ENCODE measurements at places on chromosomes 6 and 20.

- DNase-seq: no peak
Observed at GRCh38 chr6:71529769-71530168, 241.2 kb downstream of the OGFRL1 start.

GRCh38 chr6:143948208-143948607 is 59.9 kb downstream of the PLAGL1 start:
- no peak for DNase-seq

- DNase-seq: no peak
Observed at GRCh38 chr20:44730441-44730840, 15.2 kb upstream of the KCNK15 start.

GRCh38 chr6:35728683-35729678 is 7.9 kb upstream of the ARMC12 start:
- DNase-seq: no peak

DNA sequence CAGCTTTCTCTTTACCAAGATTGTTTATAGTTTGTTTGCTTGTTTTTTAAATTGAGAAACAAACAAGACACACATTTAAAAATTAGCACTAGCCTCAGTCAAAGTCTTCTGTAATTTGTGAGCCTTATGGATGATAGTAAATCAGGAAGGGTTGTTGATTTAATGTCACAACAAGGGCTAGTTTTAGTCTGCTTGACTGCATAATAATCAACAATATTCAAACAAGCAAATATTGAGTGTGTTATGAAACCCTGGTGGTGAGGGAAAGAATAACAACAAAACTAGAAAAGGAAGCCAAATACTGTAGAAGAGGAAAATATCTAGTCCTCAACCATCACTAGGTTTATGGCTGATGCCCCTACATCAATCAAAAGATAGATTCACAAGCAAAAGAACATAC is 228.6 kb downstream of the TBC1D7 start:
- DNase-seq: no peak

DNA sequence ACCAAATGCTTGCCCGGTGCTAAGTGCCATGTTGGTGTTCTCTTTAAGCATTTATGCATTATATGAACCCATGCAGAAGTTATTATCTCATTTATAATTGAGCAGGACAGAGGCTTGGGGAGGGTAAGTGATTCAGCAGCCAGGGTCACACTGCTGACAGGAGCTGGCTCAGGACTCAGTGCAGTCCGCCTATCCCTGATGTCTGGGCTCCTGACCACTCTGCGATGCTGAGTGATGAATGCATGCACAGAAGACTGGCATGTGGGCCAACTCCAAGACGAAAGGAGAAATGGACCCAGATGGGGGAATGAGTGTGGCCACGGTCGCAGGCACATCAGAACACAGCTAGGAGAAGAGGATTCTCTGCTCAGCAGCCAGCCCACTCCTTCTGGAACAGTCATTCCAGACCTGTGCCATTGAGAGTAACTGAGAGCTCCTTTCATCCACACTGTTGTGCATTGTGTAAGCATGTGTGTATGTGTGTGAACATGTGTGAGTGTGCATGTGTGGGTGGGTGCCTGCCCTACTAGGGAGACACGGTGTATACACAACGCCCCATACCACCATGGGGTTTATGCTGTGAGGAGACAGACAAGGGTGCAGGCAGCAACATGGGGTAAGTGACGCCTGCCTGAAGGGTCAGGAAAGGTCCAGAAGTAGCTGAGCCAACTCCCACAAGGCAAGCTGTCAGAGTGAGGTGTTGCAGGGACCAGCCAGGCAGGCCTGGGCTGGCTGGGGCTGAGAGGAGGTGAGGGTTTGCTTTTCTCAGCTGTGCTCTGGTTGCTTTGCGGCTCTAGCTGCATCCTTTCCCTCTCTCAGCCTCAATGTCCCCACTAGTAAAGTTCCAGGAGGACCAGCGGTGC is 97.8 kb upstream of the PMEPA1 start:
- DNase-seq: no peak

DNA sequence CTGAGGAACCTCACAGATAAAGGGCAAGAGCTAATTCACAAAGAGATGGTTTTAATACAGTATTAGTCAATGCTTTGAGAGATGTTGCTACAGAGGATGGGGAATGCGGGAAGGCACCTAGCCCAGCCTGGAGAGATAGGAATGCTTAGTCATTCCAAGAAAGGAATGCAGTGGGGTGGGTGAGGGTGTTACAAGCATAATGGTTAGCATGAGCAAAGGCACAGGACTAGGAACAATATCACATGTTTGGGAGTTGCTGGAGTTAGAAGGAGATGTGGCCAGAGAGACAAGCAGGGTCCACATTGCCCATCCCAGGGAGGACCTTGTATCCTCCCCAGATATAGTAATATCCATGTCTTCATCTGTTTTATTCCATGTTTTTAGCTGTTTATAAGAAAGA is 107.0 kb upstream of the OGFRL1 start:
- no peak for DNase-seq

DNA sequence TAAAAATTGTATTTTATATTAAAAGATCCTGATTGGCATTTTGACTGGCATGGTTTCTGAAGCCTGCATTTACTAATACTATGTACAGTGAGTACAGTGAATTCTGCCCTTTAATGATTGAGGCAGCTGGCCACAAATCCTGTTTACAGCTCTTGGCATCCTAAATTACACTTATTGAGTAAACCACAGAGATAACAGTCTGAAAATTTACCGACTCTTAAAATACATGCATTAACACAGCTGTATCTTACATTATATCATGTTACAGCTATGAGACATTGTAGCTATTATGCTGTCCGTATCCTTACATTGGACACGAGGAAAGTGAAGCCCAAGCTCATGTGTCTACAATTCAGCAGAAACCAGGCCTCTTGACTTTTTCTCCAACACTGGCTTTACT is 90.8 kb downstream of the FAM83B start:
- DNase-seq: no peak

DNA sequence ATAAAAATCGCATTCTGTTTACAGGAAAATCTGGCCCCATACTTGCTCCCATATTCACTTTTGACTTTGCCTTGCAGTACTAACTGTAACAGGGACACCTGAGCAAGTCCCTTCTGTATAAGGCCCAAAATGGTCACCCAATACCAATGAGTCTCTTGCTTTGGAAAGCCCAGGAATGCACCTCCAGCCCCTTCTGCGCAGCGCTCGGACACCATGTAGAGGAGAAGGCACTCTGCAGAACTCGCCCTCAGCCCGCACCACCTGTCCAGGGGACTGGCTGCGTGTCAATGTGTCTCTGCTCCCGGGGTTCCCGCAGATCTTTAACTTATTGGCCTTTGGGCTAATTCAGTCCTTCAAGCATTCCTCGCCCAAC is 746 bp upstream of the PRND start:
- no peak for DNase-seq

DNA sequence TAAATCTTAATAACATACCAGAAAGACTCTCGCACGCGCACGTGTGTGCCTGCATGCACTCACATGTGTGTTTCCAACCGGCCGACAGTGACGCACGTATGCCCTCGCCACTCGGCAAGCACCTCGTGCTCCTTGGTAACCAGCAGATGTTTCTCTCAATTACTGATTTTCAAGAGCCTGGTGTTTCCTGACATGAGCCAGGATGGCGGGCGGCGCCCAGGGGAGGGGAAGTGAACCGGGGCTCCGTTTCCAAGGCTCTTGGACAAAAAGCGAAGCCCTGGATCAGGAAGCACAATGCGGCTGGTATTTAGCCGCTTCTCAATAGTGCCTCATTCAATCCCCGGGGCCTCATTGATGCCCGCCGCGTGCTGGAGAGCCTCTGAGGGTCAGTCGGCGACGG is 37.7 kb downstream of the PMEPA1 start:
- no peak for DNase-seq

DNA sequence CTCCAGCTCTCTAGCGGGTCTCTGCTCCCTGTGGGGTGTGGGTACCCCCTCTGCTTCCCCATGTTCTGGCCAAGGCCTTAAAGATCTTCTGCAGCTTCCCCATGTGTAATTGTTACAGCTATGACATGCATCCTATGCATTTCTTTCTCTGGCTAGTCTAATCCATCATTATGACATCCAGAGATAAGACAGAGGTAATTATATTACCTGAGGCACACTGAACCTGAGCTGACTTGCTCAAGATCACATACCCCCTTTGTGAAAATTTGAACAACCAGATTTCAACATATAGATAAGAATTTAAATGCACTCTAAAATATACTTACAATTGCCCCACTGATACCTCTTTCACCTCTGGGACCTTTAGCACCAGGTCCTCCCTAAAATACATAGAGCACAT is 102.4 kb downstream of the COL12A1 start:
- no peak for DNase-seq

- peak; percentile 34 for DNase-seq
Observed at GRCh38 chr20:29873946-29874345, 1383.5 kb upstream of the DEFB115 start.

- DNase-seq: no peak
Observed at GRCh38 chr6:154732538-154733182, 556 bp upstream of the SCAF8 start.

- no peak for DNase-seq
Observed at GRCh38 chr20:63042448-63043071, 35.8 kb upstream of the BHLHE23 start.

DNA sequence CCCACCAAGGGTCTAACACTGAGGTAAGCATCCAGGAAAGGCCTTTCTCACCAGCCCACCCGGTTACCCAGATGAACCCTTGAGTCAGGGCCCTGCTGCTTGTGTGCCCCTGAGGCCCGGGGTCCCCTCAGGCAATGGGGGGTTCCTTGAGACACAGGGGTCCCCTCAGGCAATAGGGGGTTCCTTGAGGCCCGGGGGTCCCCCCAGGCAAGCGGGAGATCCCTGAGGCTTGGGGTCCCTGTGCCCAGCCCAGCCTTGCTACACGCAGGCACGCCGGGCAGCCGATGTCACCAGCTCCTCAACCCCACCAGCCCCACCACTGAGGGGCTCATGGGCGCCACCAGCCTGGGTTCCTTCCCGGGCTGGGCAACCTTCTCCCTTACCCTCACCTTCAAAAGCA is 247.2 kb downstream of the TTLL2 start:
- DNase-seq: no peak

- DNase-seq: no peak
Observed at GRCh38 chr6:142406131-142406530, 104.3 kb downstream of the ADGRG6 start.

- DNase-seq: no peak
Observed at GRCh38 chr6:84906514-84906913, 142.1 kb upstream of the TBX18 start.

DNA sequence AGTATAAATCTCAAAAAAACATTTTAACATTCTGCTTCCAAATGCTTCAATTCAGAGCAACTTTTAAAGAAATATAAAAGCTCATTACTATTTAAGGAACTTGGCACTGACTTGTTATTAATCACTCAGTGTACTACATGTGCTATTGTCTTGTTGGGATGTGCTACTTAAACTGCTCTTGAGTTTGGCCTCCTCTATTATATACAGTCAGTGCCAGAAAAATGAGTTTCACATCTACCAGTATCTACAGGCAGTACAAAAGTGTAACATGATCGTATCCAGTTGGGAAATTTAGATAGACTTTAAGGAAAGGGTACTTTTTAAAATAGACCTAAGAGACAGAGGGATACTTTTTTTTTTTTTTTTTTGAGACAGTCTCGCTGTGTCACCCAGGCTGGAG is 627.3 kb upstream of the SLC35B3 start:
- DNase-seq: no peak

- DNase-seq: no peak
Observed at GRCh38 chr6:10414756-10415616, at the start of gene TFAP2A. Gene TFAP2A, minus strand, starts transcription at chr6:10415074. Its CDS starts 83 bp downstream, at chr6:10414991.

- no peak for DNase-seq
Observed at GRCh38 chr6:11212664-11213063, 19.8 kb downstream of the NEDD9 start.

All from stimulated activated CD8-positive, alpha-beta memory T cell treated with anti-CD3 and anti-CD28 coated beads, Interleukin-7, amount 100 ng/mL, for 4 hours (primary cell).